ENCODE measurements at places on chromosomes 6 and 20.

GRCh38 chr20:63739130-63740069, at the start of gene SLC2A4RG:
TSS of gene SLC2A4RG (plus strand) at chr20:63739776. CDS start at chr20:63739913, 137 bp downstream.
- DNase-seq = peak; percentile 98

GRCh38 chr20:57308451-57309271, 20.9 kb upstream of the SPO11 start:
- DNase-seq = no peak

- DNase-seq = no peak
Measured at GRCh38 chr6:127221201-127221600, 45.5 kb upstream of the RNF146 start.

DNA sequence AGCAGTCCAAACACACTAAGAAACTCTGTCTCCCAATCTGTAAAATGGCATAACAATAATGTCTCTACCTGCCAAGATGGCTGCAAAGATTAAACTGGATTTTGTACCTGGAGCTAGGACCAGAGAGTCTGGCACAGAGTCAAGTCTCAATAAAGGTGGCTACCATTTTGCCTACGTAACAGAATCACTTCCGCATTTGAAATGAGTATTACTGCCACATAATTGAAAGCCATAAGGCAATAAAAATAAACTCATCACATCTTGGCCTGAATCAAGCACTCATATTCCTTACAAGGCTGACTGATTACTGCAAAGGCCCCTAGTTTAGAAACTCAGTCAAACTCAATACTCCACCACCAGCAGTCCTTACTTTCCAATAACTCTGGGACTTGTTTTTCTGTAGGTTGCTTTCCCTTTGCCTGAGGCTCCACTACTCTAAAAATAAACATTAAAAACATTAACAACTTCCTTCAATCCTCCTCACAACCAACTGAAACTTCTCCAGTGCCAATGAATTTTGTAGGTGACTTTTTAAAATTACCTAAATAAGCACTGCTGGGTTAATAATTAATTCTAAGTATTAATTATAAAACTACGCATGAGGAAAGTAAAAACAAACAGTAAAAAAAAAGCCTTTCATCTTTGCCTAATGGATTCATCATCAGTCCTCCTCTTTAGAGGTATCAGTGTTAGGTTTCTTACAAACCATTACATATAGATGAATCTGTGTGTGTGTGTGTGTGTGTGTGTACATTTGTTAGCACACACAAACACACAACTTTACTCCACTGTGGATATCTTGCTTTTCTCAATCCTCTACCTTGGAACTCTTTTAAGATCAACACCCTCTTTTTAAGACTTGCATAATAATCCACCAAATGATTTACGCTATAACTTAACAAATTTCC, 3.7 kb downstream of the KIF16B start:
- DNase-seq = no peak

DNA sequence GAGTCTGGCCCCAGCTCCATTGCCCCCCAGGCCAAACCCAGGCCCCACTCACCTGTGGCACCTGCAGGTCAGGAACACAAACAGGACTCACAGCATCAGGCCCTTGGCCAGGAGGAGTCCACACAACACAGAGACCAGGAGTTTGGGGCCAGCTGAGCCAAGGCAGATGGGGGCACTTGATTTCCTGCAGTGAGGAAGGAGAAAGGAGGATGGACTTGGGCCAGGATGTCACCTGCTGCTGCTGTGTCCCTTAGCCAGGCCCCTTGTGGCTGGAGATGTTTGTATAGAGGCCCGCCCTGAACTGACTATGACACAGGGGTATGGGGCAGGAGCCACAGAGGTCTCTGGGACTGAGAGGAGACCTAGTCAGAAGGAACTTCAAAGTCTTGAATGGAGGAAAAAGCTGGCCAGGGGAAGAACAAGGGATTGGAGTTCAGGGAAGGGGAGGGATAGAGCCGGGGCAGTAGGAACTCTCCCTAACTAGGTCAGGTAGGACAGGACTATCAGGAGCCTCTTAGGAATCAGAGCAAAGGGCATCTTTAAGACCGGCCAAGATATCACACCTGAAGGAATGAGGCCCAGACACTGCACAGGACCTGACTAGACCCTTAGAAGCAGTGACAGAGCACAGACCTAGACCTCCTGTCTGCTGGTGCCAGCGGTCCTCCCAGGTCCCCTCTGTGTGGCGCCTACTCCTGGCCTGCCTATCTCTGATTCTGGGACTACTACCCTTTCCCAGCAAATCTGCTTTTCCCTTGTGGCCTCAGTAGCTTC, 8.8 kb upstream of the TREML2 start:
- DNase-seq = no peak

GRCh38 chr20:34824452-34824805, 1.0 kb downstream of the NCOA6 start:
- DNase-seq = peak; percentile 85

DNA sequence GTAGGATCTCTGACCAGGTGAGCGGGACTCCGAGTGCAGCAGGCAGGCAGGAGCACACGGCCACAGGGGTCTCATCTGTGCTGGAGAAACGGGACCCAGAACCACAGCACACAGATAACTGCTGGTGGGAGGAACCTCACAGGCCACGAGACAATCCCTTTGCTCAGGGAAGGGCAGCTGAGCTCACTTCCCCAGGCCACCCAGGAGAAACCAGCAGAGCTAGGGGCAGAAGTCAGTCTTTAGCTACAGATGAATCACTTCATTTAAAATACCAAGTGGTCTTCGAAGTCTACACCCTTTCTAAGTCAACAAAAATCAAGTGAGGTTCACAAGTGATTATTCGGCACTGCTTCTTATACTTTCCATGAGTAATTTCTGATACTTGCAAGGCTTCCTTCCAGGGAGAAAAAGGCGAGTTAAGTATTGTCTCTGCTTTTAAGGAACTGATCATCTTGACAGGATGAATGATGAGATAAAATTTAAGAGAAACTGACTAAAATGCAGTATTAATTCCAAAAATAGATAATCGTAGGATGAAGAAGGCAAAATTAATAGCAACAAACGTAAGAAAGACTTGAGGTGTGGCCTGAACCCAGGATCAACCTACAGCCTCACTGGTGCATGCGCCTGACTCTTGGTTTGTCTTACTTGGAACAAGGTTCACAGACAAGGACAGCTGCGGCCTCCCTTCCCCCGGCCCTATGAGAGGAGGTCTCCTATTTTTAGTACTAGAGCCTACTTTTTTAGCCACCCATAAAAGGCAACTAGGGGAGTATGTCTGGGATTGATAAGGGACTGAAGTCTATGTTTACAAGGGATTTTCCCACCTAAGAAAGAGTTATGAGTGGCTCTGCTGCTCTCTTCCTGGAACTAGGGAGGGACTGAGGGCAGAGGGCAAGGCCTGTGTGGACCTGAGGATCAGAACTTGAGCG, 233.6 kb downstream of the TTLL2 start:
- no peak for DNase-seq

DNA sequence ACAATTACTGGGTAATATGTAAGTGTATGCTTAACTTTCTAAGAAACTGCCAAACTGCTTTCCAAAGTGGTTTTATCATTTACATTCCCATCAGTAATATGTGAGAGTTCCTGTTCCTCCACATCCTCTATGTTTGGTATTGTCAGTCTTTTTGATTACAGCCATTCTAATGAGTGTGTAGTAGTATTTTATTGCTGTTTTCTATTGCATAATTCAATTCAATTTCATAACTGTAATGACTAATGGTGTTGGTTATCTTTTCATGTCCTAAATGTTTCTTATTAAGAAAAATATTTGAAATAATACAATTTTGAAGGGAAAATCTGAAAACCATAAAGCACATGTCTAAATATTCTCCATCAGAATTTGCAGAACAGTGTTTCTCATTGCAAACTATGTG, 119.3 kb downstream of the MAP3K7 start:
- no peak for DNase-seq

GRCh38 chr20:50916257-50916656, 15.0 kb downstream of the ADNP start:
- no peak for DNase-seq

GRCh38 chr20:56628873-56629463, at the start of gene TFAP2C:
TSS of gene TFAP2C (plus strand) at chr20:56629306. CDS start at chr20:56629545, 239 bp downstream.
- no peak for DNase-seq

- DNase-seq = peak; percentile 24
Measured at GRCh38 chr6:149990661-149991471, 27.1 kb downstream of the ULBP1 start.

GRCh38 chr20:48287552-48288170, 502.4 kb upstream of the SULF2 start:
- DNase-seq = no peak

DNA sequence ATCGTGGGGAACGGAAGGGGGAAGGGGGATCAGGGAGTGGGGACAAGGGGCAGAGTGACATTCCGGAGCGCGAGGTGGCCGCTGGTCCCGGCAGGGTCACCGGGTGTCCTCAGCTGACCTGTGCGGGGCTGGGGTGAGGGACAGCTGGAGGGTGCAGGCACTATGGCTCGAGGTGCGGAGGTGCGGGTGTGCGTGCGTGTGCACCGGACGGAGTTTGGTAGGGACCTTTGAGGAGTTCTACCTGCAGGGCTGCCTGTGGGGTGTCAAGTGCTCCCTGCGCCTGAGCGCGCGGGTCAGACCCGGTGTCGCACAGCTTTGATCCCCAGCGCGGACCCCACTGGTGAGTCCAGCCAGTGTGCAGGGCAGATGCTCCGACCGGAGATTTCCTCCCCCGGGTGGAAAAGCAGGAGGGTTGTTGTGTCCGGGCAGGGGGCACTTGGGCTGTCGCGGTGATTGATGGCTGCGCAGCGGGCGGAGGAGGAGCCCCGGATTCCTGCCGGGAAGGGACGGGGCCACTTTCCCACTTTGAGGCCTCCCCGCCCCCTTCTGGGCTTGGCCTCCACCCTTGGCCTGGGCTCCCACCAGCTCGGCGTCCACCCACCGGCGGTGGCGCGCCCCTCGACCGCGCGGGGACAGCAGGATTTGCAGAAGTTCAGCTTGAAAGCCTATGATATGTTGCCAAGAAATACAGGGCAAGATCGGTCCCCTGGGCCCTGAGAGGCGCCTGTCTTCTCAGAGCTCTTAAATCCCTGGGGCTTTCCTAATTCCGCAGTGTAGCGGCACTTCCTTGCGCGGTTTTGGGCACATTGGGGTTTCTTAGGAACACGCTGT, 658 bp downstream of the RIN2 start:
- peak; percentile 43 for DNase-seq

DNA sequence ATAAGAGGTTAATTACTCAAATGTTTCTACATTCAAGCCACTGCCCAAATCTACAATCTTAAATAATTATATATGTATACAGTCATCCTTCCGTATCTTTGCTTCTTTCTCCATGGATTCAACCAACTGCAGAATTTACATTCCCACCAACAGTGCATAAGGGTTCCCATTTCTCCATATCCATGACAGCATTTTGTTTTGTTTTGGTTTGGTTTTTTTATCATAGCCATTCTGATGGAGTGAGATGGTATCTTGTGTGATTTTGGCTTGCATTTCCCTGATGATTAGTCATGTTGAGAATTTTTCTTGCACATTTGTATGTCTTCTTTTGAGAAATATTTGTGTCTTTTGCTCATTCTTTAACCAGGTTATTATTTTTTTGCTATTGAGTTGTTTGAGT, 198.5 kb downstream of the C6orf118 start:
- no peak for DNase-seq

DNA sequence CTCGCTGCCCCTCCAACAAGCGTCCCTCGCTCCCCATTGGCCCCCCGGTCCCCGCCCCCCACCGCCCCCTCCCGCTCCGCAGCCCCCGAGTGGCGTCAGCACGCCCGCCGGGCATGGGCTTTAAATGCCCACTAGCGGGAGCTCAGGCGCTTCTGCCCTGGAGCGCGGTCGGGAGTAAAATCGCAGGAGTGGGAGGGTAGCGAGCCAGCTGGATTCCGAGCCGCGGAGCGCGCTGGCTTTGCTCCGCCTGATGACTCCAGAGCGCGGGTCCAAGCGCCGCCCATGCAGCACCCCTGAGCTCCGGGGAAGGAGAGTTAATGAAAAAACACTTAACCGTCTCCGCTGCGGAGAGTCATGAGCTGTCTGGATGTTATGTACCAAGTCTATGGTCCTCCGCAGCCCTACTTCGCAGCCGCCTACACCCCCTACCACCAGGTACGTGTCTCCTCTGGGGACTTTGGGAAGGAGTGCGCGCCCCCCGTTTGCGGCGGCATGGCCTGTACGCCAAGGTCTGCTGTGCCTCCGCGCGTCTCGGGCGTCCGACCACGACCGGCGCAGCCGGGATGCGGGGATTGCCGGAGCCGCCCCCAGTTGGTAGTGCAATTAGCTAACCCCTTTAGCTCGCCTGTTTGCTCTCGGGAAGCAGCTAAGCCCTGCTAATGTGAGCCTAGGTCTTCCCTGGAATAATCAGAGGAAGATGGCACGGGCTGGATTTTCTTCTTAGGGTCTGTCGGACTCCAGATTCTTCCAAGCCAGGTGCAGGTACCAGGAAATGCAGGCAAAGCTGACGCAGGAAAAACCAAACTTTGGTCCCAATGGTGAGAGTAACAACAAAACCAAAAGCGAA, at the start of gene VGLL2:
VGLL2 (plus strand) TSS at position 149 of the 847 bp plus-strand sequence; CDS start at position 355, 206 bp downstream.
- DNase-seq = peak; percentile 86

- DNase-seq = no peak
Measured at GRCh38 chr6:144334150-144334708, 49.1 kb downstream of the UTRN start.

GRCh38 chr20:29689411-29690225, 1567.8 kb upstream of the DEFB115 start:
- peak; percentile 91 for DNase-seq

DNA sequence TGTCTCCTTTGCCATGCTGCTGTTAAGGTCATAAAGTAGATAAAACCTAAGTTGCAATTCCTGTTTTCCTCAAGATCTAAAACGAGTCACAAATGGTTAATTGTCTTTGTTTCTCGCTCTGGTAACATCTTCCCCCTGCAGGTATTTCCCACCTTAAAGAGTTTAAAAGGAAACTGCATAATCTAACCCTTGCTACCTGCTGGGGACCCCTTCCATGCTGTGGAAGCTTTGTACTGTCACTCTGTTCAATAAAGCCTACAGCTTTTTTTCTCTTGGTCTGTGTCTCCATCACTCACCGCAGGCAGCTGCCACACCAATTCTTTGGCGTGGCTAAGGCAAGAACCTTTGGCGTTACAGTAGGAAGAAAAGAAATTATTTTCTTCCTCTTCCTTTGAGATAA, 117.7 kb upstream of the GJE1 start:
- no peak for DNase-seq

GRCh38 chr6:151060096-151060765, 179.5 kb upstream of the AKAP12 start:
- DNase-seq = peak; percentile 69

GRCh38 chr6:40992746-40993145, 46.3 kb downstream of the UNC5CL start:
- DNase-seq = no peak

DNA sequence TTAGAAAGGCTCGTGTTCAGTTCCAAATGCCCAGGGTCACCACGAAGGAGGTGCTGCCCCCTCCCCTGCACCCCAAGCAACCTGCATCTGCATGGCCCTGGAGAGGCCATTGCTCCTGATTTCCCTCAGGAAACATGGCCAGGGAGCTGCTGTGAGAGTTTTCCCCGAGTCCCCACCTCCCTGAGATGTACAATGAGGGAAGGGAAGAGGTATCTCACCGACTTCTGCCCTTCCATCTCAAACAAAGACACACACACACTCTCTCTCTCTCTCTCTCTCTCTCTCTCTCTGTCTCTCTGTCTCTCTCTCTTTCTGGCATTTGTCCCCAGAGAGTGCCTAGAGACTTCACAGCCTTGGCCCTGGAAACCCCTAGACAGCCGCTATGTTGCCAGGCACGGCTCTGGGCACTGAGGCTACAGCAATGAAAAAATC, 120.4 kb downstream of the MRPL14 start:
- no peak for DNase-seq

GRCh38 chr6:81682235-81682795, 70.2 kb downstream of the TENT5A start:
- no peak for DNase-seq
